ENCODE measurements at places on chromosomes 11 and 22.

- DNase-seq, result no peak
These were observed 15.9 kb downstream of the RTN4RL2 start for GRCh38 chr11:57476047-57476756.

GRCh38 chr11:114684636-114685035, 6.3 kb downstream of the NXPE2 start:
- DNase-seq, result no peak

- DNase-seq, result peak; percentile 89
These were observed 1.9 kb downstream of the LRP4 start for GRCh38 chr11:46916286-46917108.

DNA sequence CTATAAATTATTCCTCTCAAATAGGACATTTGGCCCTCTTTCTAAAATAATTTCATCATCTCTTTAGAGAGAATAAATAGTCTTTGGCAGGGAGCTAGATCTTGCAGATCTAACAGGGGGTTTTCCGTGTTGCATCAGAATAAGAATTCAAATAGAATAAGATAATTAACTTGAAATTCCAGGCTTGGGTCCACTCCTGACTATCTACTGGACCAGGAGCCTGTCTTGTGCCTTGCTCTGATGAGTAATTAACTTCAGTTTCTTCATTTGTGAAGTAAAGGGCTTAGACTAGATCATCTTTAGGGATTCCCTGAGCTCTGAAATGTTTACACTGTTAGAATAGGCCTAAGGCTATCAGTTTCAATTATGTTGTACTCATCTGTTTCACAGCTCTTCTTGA, 23.5 kb upstream of the TMEM123 start:
- no peak for DNase-seq

- DNase-seq, result no peak
These were observed 476 bp downstream of the ARHGAP32 start for GRCh38 chr11:129191649-129192048.

DNA sequence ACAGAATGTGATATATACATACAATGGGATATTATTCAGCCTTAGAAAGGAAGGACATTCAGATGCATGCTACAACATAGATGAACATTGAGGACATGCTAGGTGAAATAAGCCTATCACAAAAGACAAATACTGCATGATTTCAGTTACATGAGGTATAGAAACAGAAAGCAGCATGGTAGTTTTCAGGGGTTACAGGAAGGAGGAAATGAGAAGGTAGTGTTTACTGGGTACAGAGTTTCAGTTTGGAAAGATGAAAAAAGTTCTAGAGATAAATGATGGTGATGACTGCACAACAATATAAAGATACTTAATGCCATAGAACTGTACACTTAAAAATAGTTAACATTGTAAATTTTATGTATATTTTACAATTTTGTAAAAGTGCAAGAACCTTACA, 266.7 kb upstream of the C11orf87 start:
- DNase-seq, result no peak

DNA sequence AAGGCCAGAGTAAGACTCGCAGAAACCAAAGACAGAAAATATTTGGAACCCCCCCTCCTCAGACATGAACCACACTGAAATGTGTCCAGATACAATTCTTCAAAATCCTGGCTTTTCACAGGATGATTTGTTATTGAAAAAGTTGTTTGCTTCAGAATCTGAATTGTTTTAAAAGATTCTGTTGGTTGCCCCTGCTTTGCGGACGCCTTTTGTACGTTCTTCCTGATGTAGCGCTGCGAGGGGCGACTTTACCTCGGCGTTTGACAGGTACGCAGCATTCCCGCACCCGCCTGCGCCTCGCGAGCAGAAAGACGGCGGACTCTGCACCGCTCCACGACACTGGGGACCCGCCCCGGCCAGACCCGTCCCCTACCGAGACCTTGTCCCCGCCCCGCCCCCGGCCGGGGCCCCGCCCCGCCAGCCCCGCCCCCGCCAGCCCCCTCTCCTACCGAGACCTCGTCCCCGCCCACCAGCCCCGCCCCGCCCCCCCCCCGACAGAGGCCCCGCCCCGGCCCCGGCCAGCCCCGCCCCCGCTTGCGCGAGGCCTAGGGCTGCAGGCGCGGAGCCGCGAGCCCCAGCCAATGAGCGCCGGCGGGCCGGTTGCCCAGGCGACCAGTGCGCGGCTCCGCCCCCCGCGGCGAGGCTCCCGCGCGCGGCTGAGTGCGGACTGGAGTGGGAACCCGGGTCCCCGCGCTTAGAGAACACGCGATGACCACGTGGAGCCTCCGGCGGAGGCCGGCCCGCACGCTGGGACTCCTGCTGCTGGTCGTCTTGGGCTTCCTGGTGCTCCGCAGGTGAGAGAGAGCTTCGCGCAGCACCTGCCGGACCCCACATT, at the start of gene GLB1L2:
TSS of gene GLB1L2 (plus strand) at position 635 of the 835 bp plus-strand sequence. CDS start at position 709, 74 bp downstream.
- DNase-seq, result peak; percentile 35

DNA sequence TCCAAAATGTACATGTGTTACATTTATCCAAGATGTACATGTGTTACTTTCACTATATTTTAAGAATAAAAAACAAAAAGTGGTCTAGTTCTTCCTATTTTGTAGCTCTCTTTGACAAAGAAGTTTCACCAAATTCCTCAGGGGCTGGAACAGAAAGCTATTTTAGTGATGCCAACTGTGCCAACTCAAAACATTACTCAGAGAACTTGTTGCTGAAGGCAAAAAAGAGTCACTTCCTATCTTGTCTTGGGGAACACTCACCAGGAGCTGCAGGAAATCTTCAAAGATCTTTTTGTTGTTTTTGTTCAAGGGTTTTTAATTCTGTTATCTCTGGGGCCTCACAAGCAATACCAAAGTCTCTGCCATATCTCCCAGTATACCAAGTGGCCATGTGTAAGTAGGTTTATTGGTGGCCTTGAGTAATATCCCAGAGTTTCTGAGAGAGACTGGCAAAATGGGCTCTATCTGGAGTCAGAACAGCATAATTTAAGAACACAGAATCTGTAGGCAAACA, 13.6 kb upstream of the EED start:
- DNase-seq, result no peak

DNA sequence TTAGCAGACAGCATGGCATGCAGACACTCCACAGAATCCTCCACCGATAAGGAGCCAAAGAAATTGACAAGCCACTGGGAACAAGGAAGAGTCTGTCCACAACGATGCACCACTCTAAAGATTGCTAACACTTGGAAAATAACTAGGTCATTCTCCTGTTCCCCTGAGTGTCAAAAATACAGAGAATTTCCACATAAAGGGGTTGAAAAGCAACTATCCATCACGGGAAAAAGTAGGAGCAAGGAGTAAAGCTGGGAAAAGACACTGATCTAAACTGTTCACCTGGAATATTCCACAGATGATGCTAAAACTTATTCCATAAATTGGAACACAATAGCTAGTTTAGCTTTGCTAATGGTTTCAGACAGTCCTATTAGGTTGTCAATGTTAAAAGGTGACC, 47.0 kb upstream of the SLC25A1 start:
- no peak for DNase-seq

DNA sequence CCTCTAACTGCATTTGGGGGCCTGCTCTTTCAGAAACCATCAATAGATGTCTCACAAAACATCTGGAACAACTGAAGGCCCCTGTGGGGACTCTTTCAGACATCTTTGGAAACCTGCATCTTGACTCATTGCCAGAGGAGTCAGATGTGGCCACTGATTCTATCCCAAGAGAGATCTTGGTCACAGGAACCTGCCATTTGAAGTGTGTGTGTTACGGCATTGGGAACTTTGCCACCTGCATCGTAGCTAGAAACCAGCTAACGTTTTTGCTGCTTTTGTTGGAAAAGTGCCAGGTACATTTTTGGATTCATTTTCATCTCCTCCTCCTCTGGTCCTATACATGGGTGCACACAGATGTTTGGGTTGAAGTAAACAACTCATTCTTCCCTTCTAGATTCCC, 4.3 kb downstream of the SRRD start:
- DNase-seq, result no peak

- peak; percentile 88 for DNase-seq
These were observed 6.7 kb upstream of the AHNAK start for GRCh38 chr11:62553080-62553838.

DNA sequence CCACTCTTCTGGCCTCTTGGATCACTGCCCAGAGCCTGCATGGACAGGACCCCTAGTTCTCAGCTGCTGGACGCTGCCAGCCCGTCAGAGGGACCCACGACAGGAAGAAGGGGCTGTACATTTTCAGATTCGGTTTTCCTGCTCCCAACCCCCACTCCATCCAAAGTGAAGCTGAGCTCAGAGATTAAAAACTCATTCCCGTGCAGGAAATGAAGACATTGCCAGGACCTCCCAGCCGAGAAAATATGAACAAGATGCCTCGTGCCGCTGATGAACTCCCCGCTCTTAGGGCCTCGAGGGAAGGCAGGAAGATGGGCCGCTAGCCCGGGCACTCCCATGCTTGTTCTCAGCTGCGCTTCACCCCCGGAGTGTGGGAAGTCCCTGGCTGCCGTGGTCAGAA, 36.1 kb downstream of the RPUSD4 start:
- no peak for DNase-seq

- no peak for DNase-seq
These were observed 45.8 kb upstream of the SORL1 start for GRCh38 chr11:121406291-121406690.

DNA sequence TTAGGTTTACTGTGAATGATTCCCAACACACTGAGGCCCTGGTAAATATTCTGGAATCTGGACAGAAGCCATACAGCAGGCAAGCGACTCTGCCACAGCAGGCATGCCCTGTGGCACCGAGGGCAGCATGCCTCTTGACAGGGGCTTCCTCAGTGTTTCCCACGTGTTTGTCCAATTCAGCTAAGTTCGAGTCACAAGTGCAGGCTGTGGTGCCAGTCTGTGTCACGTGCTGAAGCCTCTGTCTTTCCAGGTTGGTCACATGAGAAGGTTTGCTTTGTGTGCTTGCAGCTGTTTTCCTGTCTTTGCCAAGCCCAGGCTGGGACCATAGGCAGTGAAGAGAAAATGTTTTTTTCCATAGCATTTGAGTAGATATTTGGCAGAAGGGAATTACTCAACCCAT, 2.4 kb upstream of the PPFIBP2 start:
- DNase-seq, result no peak

DNA sequence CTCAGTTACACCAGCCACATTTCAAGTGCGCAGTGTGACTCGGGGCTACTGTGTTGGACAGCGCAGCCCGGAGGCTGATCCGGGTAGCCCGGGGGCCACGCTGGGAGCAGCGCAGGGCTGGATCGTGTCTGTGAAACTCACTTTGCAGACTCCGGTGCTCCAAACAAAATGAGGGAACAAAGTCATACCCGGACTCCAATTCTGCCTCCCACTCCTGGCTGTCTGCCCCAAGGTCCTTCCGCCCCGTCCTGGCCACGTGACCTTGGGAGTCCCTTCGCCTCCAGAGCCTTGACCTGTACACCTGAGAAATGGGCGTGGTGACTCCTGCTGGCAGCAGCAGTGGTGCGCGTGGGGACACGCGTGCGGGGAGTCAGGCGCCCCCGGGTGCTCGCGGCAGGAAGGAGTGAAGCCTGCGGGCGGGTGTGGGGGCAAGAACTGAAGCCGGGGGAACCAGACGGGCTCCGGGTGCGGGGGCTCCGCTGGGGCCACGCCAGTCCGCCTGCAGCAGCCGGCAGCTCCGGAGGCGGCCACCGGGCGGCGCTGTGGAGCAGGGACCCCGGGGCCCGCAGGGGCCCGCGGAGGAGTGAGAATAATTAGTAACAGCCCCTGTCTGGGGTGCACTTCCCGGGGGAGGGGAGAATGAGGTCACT, 42.4 kb downstream of the KCNJ4 start:
- DNase-seq, result peak; percentile 60

GRCh38 chr11:17596310-17596669, 49.2 kb downstream of the OTOG start:
- DNase-seq, result no peak

DNA sequence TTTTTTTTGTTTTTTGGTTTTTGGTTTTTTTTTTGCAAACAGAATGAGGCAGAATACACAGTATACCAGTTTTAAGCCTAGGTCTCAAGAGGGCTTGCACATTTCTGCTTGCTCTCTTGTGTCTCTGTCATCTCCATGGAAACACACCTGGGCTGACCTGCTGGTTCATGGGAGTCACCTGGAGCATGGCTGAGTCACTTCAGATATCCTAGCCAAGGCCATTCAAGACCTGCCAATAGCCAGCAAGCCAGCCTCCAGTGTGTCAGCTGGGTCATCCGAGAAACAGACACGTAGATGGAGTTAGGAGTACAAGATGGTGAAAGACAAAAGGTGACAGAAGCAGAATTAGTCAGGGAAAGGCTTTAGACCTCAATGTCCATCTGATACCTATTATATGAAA, 124.2 kb upstream of the SEZ6L start:
- DNase-seq, result no peak

Data from hepatic stellate cell (primary cell).